ENCODE measurements at places on chromosomes 2 and 18.

DNA sequence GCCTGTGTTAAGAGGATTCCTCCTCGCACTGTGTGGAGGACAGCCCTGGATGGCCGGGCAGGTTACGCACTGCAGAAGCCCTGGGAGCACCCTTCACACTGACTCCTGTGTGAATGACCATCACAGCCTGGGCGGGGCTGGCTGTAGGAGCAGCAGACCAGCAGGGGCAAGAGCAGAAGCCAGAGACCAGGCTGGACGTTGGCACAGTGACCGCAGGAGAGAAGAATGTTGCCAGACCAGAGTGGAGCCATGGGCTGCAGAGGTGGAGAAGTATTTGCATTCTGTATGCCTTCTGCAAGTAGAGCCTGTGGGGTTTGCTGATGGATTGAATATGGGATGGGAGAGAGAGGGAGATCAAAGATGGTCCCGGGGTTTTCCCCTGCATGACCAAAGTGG lies 23.1 kb downstream of the LRRFIP1 start:
- DNase-seq = no peak

GRCh38 chr2:70242552-70242951 lies 5.9 kb downstream of the TIA1 start:
- DNase-seq = no peak

DNA sequence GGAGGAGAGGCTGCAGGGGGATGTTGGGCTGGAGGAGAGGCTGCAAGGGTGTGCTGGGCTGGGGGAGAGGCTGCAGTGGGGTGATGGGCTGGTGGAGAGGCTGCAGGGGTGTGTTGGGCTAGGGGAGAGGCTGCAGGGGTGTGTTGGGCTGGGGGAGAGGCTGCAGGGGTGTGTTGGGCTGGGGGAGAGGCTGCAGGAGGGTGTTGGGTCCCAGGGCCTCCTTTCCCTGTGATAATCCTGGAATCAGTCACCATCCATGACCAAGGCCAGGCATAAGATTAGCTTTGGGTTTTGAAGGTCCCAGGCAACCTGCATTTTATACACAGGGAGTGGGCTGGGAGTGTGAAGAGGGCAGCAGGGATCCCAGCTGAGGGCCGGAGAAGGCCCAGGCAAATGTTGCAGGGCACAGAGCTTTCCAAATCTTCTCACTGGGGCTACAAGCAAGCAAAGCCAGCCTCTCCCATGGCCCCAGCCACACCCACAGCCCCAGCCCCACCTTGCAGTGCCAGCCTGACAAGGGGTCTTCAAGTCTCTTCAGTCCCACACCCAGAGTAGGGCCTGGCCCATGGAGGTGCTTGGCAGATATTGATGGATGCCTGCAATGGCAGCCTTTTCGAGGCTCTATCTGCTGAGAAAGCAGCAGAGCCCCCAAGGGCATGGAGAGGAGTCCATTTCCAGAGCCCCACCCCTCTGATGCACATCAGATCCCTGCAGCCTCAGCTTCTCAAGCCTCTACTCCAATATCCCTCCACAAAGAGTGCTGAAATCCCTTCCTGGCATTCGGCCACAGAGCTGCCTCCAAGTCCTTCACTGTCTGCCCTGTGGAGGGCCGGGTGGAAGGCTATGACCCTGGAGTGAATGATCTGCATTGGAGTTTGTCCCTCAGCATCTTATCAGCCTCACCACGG lies 50.3 kb upstream of the GLI2 start:
- no peak for DNase-seq

- DNase-seq = no peak
Measured at GRCh38 chr2:15736396-15737180, 144.9 kb downstream of the DDX1 start.

DNA sequence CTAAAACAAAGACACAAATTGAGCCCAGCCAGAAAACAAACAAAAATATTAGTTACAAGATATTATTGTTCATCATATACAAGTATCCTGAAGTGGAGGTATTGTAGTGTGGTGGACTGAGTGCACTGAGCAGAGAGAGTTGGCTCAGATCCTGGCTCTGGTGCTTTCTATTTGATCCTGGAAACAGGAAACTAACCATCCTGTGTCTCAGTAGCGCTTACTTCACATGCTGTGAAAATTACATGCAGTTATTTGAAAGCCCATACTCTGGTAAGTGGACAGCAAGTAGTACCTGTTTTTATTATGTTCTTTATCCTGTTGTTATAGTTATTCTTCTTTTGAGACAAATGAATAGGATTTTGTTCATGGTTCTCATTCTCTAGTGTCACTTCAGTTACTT lies 84.3 kb upstream of the CRIM1 start:
- no peak for DNase-seq

DNA sequence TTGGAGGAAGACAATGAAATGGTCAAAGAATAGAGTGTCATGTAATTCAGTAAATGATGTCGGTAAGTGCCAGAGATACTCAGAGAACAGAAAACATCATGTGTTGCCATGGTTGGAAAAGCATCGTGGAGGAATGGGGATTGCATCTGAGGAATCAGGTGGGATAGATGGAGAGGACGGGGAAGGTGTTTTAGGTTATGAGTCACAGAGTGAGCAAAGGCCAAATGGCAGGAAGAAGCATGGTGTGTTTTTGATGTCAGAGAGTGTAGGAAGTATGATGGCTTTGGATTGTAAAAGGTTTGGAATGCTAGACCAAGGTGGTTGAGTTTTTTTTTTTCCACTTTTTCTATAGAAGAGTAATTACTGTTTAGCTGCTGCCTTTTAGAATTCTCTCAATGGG lies 27.5 kb upstream of the CD28 start:
- no peak for DNase-seq

All from stimulated activated CD4-positive, alpha-beta T cell treated with anti-CD3 and anti-CD28 coated beads, Interleukin-12 subunit alpha, Interleukin-12 subunit beta, amount 100 ng/mL, for 4 hours (primary cell).